ENCODE measurements at places on chromosomes 1 and 21.

GRCh38 chr1:41648230-41648629 is 163.7 kb upstream of the EDN2 start:
- no peak for DNase-seq

- DNase-seq: peak; percentile 22
Measured at GRCh38 chr1:186967656-186968394, 139.1 kb downstream of the PLA2G4A start.

GRCh38 chr1:116123837-116124533 is 12.8 kb downstream of the MAB21L3 start:
- DNase-seq: no peak

DNA sequence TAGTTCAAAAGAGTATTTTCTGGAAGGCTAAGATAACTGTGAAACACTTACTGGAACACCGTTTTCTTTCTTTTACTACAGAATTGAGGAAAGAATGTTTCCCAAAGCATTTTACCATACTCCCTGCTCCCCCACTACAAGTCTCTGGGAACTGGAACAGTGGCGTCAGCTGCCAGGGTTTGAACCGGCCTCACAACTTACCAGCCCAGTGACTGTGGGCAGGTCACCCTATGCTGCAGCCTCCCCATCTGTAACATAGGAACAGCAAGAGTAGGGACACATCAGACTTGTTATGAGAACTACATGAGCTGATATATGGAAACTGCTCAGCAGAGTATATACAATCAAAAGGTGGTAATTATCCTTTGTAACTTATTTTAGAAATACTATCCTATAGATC is 91.5 kb downstream of the PTPN14 start:
- no peak for DNase-seq

GRCh38 chr1:172345077-172345476 is 75.4 kb upstream of the C1orf105 start:
- no peak for DNase-seq

DNA sequence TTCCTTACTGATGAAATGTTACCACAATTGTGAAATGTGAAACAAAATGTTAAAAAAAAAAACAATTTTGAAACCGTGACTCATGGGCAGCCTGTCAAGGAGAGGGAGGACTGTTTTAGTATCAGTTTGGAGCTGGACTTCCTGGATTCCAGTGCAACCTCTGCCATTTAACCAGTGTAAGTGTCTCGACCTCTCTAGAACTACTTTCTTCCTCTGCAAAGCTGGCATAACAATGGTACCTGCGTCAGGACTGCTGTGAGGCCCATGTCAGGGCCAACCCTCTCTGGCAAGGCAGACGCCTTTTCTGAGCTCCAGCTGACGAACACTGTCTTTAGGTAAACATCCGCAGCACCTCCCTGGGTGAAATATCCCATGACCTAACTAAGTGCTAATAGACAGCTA is 20.9 kb downstream of the URB1 start:
- DNase-seq: peak; percentile 90

DNA sequence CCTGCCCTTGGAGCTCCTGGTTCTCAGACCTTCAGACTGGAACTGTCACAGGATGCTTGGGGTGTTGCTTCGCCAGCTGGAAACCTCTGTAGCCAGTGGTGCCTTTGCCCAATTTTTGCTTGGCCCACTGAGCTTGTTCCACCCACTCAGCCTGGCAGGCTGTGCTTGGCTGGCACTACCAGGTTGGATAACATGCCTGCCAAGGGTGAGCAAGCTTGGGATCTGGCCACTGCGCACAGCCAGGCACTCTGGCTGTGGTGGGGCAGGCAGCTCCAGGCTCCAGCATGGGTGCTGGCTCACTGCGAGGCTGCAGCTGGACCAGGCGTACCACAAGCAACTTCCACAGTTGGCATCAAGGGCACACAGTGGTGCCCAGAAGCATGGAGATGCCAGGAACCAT is 967.8 kb upstream of the NCAM2 start:
- DNase-seq: no peak

DNA sequence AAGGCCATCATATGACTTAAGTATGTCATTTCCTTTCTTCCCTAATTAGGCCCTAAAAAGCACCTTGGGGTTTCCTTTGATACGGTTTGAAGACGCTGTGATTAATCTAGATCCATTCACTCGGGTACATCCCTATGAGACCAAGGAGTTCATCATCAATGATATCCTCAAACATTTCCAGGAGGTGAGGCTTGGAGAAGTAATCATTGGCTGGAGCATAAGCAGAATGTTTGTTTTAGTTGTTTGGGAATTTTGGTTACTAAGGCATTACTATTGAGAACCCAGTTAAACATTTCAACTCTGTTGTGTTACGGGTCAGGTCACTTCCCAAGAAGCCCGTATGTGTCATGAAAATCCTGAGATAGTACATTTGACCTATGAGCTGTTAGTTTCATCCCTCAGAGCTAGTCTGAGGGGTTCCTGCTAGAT is 185.2 kb downstream of the VPS13D start:
- DNase-seq: peak; percentile 13

- no peak for DNase-seq
Measured at GRCh38 chr1:200707116-200707515, 31.6 kb upstream of the CAMSAP2 start.

- DNase-seq: peak; percentile 51
Measured at GRCh38 chr1:78370356-78370755, 120.4 kb upstream of the PTGFR start.

GRCh38 chr1:39653546-39654031 is 14.1 kb upstream of the HEYL start:
- peak; percentile 89 for DNase-seq

Measured in cardiac fibroblast (primary cell).